ENCODE measurements at places on chromosomes 4 and X.

GRCh38 chrX:1248331-1249061 lies 20.1 kb upstream of the CSF2RA start:
- no peak for DNase-seq

DNA sequence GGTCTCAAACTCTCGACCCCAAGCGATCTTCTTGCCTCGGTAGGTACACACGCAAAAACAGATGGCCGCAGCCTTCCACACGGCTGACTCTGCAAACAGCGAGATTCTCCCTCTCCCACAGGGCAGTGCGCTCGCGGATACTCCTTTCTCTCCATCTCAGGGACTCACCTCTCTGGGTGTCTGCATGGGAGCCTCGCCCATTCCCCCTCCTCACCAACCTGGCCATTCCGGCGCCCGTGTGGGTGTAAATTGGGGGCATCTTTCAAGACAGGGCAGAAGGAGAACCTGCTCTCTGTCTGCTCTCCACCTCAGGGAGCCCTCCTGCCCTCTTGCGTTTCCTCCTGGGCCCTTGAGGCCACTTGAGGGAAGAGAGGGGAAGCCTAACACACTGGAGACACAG lies 4.4 kb downstream of the CTAG2 start:
- DNase-seq, result no peak

DNA sequence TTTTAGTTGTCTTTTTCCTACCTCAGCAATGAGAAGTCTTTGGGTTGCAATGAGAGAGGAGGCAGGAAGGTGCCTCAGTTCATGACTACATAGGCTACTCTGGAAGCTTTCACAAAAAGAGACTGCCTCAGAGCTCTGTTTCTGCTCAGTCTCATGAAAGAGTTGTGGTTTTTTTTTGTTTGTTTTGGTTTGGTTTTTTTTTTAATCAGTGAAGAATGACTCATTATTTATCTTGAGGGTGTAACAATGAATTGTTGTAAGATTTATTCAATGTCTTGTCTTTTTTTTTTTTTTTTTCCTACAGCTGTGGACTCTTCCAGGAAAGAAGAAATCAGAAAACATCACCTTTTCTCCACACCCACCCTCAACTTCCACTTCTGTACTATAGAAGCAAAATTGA lies 67.5 kb upstream of the CXCL13 start:
- no peak for DNase-seq

DNA sequence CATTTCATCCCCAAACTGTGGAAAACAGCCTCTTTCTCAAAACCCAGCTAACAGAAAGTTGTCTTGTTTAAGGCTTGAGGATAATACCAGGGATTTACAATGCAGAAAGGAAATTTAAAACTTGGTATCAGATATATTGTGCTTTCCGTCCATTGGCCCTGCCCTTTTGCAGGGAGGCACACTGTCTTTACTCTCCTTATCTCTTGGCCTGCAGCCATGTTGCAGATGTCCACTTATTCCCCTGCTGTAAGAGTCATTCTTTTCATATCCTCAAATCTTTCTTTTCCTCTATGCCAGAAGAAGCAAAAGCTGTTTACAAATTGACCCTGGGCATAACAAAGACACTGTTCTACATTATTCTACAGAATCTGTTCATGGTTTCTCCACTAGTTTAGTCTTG lies 75.6 kb upstream of the DYNLT3 start:
- DNase-seq, result no peak

GRCh38 chr4:118746251-118746919 lies 61.2 kb downstream of the METTL14 start:
- DNase-seq, result no peak

DNA sequence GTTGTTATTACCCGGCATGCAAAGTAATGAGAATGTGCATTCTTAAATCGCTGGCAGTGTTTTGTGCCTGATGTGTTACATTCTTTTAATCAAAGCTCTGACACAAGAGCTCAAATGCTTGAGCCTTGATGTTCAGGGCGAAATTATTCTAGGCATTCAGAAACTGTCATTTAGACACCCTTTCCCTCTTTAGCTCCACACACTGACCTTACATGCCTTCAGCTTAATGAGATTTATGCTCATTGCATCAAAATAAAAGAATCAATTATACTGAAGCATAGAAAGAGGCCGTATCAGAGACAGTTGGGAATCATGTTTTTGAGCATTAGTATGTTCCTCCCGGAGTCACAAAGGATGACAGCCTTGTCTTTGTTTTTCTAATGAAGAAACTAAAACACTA lies 56.7 kb downstream of the FAM114A1 start:
- no peak for DNase-seq

DNA sequence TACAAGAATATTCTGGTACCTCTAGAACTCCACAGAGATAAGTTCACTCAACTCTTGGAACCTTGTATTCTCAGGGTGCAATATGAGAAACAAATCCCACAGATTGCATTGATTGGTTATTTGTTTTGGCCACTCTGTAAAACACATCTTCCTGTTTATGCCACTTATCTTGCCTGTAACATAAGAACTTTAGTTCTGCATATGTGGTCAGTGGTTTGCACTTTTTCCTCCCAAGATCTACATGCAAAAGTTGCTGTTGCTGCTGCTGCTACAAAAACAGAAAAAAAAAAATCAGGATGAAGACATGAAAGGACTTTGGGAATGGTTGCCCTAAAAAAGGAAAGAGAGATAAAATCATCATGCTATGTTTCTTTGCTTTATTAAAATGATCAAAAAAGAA lies 9.6 kb downstream of the ODAPH start:
- no peak for DNase-seq
